Renal cortical epithelial cell (primary cell): ENCODE measurements at places on chromosomes 13 and 19.

- peak; percentile 47 for DNase-seq
These were observed 786.6 kb upstream of the SLITRK6 start for GRCh38 chr13:86585835-86586234.

DNA sequence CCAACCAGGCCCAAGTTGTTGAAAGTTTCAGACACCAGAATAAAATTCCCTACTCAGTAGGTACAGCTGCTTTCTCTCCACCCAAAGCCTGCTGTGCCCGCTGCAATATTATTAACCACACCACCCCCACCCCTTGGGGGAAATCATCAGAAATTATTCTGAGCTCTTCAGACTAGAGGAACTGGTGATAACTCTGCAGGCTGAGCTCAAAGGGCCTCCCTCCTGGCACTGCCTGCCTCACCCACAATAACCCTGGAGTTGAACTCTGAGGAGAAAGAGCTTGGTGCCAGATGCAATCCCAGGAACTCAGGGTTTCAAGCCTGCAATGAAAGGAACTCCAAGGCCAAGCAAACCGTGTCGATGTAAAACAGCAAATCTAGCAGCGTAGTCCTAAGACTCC, 381.7 kb upstream of the ZNF507 start:
- no peak for DNase-seq

GRCh38 chr13:104773775-104774174, 1707.6 kb upstream of the SLC10A2 start:
- DNase-seq = peak; percentile 76

GRCh38 chr13:21516805-21517204, 57.7 kb upstream of the ZDHHC20 start:
- DNase-seq = no peak

GRCh38 chr19:34688592-34688991, 11.1 kb downstream of the ZNF302 start:
- DNase-seq = no peak

GRCh38 chr13:60509601-60510386, 112.8 kb downstream of the TDRD3 start:
- peak; percentile 90 for DNase-seq

GRCh38 chr19:12425236-12425887, 15.5 kb downstream of the ZNF443 start:
- DNase-seq = no peak

GRCh38 chr19:43486412-43486811, 18.1 kb downstream of the PHLDB3 start:
- no peak for DNase-seq

DNA sequence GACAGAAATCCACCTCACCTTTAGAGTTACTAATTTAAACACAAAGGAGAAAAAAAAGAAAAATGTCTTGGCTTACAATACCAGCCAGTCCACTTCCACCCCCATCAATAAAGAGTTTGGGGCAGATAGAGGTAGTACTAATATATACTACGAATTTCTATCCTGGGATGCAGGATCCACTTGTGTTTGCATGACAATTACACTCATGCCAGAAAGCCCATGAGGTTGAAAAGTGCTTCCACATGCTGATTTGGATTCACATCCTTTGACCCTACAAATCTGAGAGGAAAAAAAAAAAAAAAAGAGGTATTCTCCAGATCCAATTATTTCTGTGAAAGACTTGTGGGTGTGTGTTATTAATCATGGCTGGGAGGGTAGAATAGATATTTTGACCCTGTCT, 335.2 kb downstream of the SLITRK1 start:
- DNase-seq = no peak

- DNase-seq = peak; percentile 38
These were observed 43.2 kb downstream of the SUGT1 start for GRCh38 chr13:52695856-52696255.

GRCh38 chr13:30499338-30499737, 33.6 kb upstream of the HMGB1 start:
- DNase-seq = no peak

- DNase-seq = no peak
These were observed 4.3 kb downstream of the PIN1 start for GRCh38 chr19:9839415-9839814.

- no peak for DNase-seq
These were observed 734.3 kb upstream of the MIR17HG start for GRCh38 chr13:90613076-90613795.

DNA sequence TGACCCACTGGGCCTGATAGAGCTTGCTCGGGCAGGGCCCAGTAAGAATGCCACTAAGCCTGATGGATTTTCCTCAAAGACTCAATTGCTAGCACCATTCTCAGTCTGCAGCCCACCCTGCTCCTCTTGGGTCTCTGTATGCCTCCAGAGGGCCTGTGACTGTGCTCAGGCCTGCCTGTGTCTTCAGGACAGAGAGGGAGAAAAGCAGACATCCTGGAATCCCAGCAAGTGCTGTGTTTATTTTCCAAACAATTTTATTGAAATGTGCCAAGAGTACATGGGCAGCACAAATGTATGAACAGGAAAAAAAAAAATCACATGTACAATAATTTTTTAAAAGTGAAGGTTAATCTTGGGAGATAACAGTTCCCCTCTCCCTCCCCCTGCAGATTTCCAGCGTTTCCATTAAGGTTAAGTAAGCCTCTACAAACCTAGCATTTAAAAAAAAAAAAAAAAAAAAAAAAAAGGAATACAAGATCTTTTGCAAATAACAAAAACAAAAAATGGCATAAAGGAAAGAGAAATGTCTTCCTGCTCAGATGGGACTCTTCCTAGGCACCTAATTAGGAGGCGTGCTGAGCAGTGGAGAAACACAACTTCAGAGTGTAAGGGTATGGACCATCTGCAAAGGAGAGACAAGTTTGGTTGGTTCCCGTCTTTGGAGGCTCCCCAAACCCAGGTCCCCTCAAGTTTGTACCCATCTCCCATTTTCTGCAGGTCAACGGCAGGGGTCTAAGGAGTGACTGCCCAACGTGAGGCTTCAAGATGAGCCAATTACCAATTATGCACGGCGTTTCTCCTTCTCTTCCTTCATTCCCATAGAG, 4.8 kb upstream of the ECH1 start:
- no peak for DNase-seq

- no peak for DNase-seq
These were observed 101.3 kb downstream of the VWA8 start for GRCh38 chr13:41859565-41859964.

DNA sequence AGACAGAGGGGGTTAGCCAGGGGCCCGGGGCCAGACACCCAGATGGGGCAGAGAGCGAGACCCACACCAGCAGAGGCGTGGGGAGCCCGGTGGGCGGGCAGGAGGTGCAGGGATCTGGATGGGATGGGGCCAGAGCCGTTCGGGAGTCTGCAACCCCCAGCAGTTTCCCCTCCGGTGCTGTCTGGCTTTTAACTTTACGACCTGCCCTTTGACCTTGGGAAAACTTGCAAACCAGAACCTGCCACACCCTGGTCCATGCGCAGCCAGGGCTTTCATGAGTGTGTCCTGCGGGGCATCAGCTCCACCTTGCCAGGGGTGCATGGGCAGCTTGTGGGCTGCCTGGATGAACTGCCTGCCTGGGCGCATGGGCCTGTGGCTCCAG, 9.8 kb downstream of the JOSD2 start:
- no peak for DNase-seq

DNA sequence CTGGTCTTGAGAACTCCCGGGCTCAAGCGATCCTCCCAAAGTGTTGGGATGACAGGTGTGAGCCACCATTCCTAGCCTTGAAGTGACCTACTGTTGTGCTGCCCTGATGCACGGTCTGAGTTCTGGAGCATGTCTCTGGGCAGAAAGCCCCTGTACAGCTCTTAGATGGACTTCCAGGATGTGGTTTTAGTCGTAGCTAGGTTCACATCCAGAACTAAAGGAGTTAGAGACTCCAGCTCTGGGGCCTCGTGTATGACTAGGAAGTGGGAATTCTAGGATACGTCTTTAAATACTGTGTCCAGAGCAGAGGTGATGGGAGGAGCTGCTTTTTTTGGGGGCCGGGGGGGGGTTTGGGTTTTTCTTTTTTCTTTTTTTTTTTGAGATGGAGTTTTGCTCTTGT, 12.2 kb downstream of the UPF1 start:
- no peak for DNase-seq

GRCh38 chr19:2385053-2385721, 25.1 kb downstream of the TMPRSS9 start:
- DNase-seq = peak; percentile 94

GRCh38 chr13:25766576-25766975, 285.2 kb downstream of the SHISA2 start:
- DNase-seq = peak; percentile 28

GRCh38 chr13:90485436-90485835, 862.1 kb upstream of the MIR17HG start:
- DNase-seq = peak; percentile 95

GRCh38 chr13:111022241-111022640, 92.9 kb upstream of the ARHGEF7 start:
- DNase-seq = no peak

DNA sequence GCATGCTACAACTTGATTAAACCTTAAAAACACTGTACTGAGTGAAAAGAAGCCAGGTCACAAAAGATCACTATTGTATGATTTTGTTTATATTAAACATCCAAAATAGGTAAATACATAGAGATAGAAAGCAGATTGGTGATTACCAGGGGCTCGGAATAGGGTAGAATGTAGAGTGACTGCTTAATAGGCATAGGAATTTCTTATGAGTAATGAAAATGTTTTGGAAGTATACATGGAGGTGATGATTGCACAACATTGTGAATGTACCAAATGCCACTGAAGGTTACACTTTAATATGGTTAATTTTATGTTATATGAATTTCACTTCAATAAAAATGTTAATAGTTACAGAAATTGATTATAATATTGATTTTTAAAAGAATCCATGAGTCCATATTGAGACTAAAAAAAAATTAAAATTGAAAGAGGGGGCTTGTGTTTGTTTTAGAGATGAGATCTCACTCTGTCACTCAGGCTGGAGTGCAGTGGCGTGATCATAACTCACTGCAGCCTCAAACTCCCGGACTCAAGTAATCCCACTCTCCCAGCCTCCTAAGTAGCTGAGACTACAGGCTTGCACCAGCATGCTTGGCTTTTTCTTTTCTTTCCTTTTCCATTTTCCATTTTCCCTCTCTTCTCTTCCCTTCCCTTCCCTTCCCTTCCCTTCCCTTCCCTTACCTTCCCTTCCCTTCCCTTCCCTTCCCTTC, 85.1 kb downstream of the FNDC3A start:
- DNase-seq = peak; percentile 29

- DNase-seq = peak; percentile 42
These were observed 852.7 kb upstream of the KLHL1 start for GRCh38 chr13:70960841-70961443.

DNA sequence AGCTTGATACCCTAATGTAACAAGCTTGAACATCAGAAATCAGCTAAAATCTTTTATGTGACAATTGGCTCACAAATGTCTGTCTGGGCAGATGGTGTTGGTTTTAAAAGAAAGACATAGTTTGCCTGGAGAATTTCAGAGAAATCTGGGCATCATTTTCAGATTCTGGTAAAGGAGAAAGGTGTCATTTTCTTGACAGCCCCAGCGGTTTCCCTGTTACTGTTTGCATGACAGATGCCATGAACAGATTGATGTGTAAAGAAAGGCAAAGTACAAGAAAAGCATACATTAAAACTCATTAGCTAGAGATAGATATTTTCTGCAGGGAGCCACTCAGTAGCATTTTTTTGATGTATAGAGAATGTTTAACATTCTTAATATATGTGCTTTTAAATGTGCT, 987.9 kb downstream of the OLFM4 start:
- no peak for DNase-seq

DNA sequence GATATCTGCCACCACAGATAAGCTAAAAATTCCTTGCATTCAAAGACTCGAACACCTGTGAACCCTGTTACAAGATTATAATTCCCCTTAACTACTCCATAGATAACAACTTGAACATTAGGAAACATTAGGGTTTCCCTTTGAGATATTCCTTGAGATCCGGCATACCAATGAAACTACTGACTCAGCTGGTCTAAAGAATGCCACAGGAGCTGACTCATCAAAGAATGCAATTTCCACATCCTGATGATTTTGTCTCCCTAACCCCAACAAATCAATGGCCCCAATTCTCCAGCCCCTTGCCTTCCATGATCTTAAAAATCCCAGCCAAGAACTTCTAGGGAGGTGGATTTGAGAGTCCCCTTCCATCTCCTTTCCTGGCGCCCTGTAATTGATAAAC, 35.6 kb upstream of the ZNF599 start:
- DNase-seq = peak; percentile 41

- no peak for DNase-seq
These were observed 1391.4 kb downstream of the EFNB2 start for GRCh38 chr13:105144020-105144419.

DNA sequence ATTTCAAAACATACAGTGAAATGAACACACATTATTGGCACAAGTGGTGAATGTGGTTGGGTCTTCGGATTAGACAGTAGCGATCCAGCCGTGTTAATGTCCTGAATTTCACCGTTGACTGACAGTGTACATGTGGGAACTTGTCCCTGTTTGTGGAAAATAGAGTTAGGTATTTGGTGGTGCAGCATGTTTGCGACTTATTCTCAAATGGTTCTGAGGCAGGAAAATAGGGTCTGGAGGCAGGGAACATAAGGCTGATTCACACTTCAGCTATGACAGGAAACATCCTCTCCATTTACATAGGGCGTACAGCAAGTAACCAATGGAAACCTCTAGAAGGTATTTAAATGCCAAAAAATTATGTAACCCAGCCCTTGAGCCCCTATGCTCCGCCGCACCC, 4.2 kb downstream of the LGALS7B start:
- peak; percentile 45 for DNase-seq

DNA sequence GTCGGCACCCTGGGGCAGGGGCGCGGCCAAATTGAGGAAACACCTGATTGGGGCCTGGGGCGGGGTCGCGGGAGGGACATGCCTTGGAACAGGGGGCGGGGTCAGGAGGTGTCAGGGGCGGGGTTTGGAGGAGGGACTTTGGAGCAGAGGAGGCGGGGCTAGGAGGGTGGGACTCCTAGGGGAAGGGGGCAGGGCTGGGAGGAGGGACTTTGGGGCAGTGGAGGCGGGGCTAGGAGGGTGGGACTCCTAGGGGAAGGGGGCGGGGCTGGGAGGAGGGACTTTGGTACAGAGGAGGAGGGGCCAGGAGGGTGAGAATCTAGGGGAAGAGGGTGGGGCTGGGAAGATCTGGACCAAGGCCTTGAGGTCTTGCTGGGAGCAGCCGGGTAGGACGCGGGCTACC, 21.9 kb downstream of the GRIN2D start:
- peak; percentile 72 for DNase-seq

DNA sequence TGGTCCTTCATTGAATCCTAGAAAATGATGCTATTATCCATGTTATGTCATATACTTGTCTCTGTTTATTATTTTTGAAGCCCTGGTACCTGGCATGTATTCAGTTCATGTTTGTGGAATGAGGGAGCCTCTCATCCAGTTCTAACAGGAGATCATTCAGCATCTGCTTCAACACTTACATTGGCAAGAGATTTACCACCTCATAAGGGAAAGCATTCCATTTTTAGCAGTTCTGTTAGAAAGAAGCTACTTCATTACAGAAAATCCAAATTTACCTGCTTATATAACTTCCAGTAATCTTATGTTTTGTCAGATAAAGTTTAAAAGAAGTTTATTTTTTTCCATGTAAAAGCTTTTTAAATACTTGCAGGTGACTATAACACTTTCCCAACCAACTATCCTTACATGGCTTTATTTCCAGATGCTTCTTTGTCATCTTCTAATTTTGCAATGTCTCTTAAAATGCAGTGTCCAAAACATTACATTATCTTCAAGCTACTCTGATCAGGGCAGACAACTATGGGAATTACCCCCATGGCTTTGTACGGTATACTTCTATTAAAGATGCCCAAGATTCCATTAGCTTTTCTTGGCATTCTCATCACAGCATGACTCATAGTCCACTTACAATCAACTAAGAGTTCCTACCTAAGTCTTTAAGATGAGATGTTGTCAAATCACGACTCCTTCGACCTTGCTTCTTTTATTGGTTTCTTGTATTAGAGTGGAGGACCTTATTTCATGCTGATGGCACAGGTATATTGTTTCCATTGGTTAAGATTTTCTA, 262.1 kb downstream of the PCDH9 start:
- no peak for DNase-seq
